Glomerular endothelial cell (primary cell): ENCODE measurements at places on chromosomes 12 and 14. TPM values are rescaled to one million over a fixed set of nuclear protein-coding genes. Genes with fewer than 3 reads are reported as not detected.

Gene MIPOL1
- total RNA-seq, result 12.3 and 16.0 TPM in 2 replicates

Gene TMEM132C
- not detected in 2 replicates for total RNA-seq

Gene CBLN3
- total RNA-seq, result 4.7 TPM in 2 replicates

Gene CCDC175
- total RNA-seq, result not detected in 2 replicates

Gene SDR9C7
- not detected in 2 replicates for total RNA-seq

Gene CLEC4D
- total RNA-seq, result not detected in 2 replicates

Gene MIP
- total RNA-seq, result 0.15 TPM in 1 of 2 replicates, not detected in the other

Gene COX8C
- total RNA-seq, result not detected in 2 replicates

Gene KCNMB4
- 2.2 and 3.0 TPM in 2 replicates for total RNA-seq

Gene HOXC12
- total RNA-seq, result not detected in 2 replicates

Gene TAS2R50
- 0.15 and 2.0 TPM in 2 replicates for total RNA-seq

Gene DYNC1H1
- total RNA-seq, result 829 and 995 TPM in 2 replicates

Gene USP5
- total RNA-seq, result 74.8 and 77.1 TPM in 2 replicates

Gene TMCC3
- 20.5 and 20.7 TPM in 2 replicates for total RNA-seq

Gene ARMH4
- 5.7 and 6.6 TPM in 2 replicates for total RNA-seq

Gene PROX2
- total RNA-seq, result not detected in 2 replicates

Gene KRT5
- total RNA-seq, result not detected in 2 replicates

Gene WDR89
- 7.1 and 9.0 TPM in 2 replicates for total RNA-seq

Gene GCH1
- total RNA-seq, result 12.0 and 15.0 TPM in 2 replicates

Gene EIF2S1
- 108 and 152 TPM in 2 replicates for total RNA-seq

Gene ERBB3
- 0.53 TPM in 1 of 2 replicates, not detected in the other for total RNA-seq

Gene RNASE4
- total RNA-seq, result 4.0 and 7.8 TPM in 2 replicates

Gene RAD9B
- total RNA-seq, result 0.05 and 0.29 TPM in 2 replicates

Gene PCED1B
- 0.70 and 1.9 TPM in 2 replicates for total RNA-seq

Gene IFNG
- not detected in 2 replicates for total RNA-seq

Gene MYO1H
- not detected in 2 replicates for total RNA-seq

Gene CCDC177
- total RNA-seq, result not detected in 2 replicates

Gene NPC2
- total RNA-seq, result 615 and 804 TPM in 2 replicates

Gene KRT83
- total RNA-seq, result not detected in 2 replicates

Gene CRIP1
- 2.0 TPM in 1 of 2 replicates, not detected in the other for total RNA-seq

Gene AKAP3
- total RNA-seq, result 1.2 and 2.6 TPM in 2 replicates

Gene DPPA3
- total RNA-seq, result not detected in 2 replicates

Gene PSMC6
- 49.3 and 107 TPM in 2 replicates for total RNA-seq
